ENCODE measurements at places on chromosomes 6 and 20. TPM values are rescaled to one million over a fixed set of nuclear protein-coding genes. Genes with fewer than 3 reads are reported as not detected.

DNA sequence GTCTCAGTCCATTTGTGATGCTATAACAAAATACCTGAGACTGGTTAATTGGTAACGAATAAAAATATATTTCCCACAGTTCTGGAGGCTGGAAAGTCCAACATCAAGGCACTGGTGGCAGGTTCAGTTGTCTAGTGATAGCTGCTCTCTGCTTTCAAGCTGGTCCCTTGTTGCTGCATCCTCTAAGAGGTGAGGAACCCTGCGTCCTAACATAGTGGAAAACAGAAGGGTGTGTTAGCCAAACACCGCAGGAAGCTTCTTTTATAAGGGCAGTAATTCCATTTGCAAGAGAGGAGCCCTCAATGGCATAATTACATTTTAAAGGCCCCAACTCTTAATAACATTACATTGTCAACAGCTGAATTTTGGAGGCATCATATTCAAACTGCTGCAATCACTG lies 372.7 kb downstream of the ADGRB3 start:
- peak; percentile 3 for DNase-seq

GRCh38 chr6:30988209-30988825 lies 4.8 kb downstream of the MUC21 start:
- DNase-seq, result no peak

DNA sequence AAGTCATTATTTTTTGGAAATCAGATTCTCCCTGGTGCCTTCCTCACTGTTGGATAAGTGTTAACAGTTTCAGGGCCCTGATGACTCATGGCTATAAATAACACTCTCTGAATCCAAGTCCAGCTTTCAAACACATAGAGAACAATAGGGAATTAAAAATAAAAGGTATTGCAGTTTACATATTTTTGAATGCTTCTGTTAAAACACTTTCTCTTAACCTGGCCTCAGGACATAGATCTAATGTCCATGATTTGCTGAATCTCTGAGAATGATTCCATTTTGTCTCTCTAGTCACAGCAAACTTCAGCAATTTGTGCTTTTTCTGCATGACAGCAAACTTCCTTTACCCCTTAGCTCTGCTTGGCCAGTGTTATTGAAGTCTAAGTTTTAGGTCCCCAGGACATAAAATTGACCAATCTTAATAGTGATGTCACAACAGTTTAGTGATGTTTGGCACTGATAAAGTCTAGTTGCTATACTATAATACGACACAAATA lies 1192.4 kb upstream of the CITED2 start:
- DNase-seq, result no peak

GRCh38 chr6:89723046-89723445 lies 84.5 kb upstream of the LYRM2 start:
- DNase-seq, result no peak

DNA sequence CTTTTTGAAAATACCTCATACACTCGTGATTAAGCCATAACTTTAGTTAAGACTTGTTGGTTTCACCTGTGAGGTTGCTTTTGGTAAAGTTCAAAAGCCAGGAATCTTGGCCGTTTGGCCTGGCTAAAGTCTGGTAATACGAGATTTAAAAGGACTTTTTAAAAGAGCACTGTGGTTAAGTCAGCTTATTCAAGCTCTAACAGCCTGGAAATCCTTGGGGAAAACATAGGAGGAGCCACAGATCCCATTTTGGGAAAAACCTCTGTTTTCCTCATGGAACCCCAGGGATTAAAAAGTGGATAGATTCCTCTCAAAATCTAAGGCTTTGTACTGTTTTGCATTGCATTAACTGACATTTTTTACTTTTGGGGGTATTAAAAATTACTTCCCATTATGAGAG lies 13.7 kb upstream of the SLC22A16 start:
- no peak for DNase-seq

- no peak for DNase-seq
Measured at GRCh38 chr6:163775313-163775712, 360.8 kb downstream of the QKI start.

Gene RCAN2
- total RNA-seq, result 2.8 TPM

GRCh38 chr6:41658636-41659035 lies 20.4 kb downstream of the MDFI start:
- DNase-seq, result no peak

Gene DYNLRB1
- 168 TPM for total RNA-seq

Gene FABP7
- total RNA-seq, result 0.28 TPM

Gene LST1
- not detected for total RNA-seq

- peak; percentile 48 for DNase-seq
Measured at GRCh38 chr20:47167846-47168245, 188.7 kb downstream of the ZMYND8 start.

DNA sequence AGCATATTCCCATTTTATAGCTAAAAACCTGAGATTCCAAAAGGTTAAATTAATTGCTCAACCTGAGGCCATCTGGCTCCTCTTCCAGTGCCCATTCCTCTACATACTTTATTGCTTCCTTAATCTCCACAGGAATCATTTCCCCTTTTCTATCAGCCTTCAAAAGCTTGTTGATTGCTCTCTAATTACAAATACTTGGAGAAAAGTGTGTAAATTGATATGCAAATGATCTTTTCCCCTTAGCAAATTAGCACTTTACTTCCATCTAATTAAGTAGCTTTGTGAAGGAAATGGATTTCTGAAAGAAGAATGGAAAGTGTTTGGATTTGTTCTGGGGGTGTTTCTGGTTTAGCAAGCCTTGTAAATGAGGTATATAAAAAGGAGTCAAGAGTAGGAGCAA lies 323.3 kb downstream of the GRIK2 start:
- DNase-seq, result no peak

DNA sequence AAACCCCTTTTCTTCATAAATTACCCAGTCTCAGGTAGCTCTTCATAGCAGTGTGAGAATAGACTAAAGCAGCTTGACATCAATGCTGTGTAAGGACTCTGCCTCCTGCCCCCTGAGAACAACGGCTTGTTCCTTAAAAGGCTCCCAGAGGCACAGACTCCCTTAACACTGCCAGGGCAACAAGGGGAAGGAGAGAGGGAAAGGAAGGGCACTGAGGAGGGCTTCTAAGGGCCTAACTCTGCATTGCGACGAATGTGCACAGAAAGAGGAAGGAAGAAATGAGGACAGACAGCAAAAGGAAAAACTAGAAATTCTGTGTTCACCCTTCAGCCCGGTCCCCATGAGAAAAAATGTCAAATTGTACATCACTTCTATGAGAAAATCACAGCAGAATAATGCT lies 74.0 kb downstream of the AGPAT4 start:
- DNase-seq, result no peak

DNA sequence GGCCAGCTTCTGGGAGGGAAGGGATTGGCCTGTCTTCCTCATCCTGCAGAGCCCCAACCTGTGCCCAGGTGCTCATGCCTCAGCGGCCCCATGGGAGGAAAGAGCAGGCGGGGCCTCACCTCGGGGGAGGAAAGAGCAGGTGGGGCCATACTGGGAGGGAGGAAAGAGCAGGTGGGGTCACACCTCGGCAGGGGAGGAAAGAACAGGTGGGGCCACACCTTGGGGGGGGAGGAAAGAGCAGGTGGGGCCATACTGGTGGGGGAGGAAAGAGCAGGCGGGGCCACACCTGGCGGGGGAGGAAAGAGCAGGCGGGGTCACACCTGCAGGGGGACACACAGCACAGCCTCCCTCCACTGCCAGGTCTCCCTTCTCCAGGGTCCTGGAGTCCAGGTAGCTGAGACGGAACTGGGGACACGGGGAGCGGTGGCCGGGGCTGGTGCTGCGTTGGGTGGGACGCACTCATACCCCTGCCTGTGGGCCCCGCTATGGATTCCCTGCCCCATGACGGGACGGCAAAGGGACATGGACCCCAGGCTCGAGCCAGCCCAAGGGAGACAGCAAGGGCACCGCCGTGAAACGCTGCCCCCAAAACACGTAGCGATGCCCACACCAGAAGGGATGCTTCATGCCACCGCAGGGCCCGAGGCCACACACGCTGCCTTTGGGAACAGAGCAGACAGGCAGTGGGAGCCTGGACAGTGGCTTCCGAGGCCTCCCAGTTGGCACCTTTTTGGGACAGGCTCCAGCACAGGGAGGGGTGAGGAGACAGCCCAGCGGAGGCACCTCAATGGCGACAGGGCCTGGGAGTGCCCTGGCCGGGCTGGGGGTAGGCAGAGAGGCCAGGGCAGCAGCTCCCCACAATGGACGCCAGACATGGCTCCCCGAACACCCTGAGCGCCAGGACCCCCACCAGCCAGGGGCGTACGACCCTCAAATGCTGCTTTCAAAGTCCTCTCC lies 43.3 kb upstream of the CHRNA4 start:
- DNase-seq, result peak; percentile 88

DNA sequence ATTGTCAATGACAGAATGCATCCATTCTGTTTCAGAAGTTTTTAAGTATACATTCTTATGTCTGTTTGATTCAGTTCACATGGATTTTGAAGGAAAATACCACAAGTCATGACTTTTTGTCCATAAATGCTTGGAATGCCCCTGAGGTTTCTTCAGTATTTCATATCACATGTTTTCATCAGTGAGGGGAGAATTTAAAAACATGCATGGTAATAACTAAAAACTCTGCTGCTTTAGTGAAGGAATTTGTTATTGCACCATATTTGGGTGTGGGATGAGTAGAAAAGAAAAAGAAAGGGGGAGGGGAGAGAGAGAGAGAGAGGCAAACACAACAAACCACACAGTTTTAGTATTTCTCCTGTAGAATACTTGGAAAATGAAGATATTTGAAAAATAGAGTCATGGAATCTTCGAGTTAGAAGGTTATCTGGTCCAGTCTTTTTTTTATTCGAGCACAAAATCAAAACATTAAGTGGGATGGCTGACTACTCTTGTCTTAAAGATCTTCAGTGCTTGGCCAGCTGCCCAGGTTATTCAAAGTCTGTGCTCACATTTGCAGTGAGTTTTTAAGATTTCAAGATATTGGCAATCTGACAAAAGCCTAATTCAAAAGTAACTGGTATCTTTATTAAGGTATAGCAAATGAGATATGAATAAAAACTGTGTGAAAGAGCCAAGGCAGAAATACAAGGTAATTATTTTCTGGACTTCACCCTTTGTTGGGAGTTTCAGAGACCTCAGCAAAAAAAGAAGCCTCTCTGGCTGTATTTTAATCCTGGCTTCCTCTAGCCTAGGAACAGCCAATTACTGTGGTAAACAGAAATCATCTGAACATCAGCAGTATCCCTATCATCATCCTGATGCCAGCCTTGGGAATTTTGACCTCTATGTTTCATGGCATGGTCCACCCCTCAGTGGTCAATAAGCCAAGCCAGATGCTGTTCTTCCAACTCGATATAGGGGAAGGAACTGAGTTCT lies 687.9 kb upstream of the CITED2 start:
- DNase-seq, result no peak

Gene SLC9A8
- 6.4 TPM for total RNA-seq

DNA sequence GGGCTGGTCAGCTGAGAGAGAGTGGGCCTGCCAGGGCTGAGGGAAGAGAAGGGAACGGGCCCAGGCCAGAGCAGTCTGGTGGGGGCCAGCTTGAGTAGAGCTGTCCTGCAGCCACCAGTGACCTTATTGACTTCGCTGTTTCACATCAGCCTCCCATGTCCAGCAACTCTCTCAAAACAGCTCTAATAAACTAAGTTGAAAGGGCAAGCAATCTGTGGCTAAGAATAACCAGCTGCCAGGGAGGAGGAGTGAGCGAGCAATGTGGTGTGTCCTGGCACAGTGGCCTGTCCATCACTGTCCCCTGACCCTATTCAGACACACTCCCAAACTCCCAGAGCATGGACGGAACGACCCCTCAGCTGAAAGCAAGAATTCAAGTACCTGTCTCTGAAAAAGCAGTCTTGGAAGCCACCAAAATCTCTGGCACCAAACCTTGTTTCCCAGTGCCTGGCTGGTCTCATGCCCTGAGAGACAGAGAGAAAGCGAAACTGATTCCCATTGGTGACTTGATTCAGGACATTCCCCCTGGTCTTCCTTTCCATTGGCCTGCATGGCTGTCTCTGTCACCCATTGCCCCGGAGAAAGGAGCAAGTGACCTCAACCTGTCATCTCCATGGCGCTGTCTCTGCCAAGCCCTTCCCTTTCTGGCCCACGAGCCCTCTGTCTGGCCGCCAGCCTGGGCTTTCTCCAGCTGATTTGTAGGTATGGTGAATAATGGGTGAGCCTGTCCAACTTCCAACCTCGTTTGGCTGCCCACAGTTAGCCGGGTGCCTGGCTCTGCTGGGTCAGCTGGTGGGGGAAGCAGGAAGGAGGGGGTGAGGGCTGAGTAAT lies at the start of gene DDO:
Gene DDO, minus strand, starts transcription at position 490 of the 831 bp plus-strand sequence. CDS start 2,113 bp downstream, outside the sequence.
- DNase-seq, result no peak

DNA sequence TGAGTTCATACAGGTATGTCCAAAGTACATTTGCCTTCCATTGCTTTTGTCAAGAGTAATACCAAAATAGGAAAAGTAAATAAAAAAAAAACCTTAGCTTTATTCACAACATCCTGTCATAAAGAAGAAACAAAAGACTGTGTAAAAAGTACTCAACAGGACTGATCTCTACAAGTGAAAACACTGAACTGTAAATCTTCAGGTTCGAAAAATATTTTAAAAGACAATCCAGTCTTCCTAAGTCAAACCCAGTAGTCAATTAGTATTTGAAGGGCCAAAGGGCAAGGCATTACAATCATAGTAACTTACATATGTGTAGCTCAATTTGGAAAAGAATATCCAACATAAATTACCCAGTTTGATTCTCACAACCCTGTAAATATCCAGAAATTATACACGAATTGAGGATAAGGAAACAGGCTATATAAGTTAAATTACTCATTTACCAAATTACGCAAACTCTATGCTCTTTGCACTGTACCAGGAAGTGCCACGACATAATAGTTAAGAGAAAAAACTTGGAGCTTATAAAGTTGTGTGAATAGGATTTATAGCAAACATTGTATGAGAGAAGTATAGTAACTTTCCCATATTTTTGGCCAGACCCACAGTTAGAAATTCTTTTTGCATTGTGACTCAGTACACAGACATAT lies 21.2 kb downstream of the PTPRK start:
- DNase-seq, result no peak

DNA sequence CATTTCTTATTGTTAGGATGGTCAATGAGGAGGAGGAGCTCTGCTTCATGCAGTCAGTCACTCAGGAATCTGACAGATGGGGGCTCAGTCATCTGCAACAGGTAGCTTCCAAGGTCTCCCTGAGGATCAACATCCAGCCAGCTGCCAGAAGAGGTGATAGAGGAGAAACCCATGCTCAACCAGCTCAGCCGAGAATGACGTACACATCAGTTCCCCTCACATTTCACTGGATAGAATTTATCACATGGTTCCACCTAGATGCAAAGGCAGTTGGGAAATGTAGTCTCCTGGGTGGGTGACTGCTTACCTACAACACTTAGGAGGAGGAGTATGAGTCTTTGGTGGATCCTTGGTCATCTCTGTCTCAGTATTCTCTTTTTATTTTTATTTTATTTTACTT lies 144.5 kb downstream of the CEBPB start:
- DNase-seq, result peak; percentile 84

Gene KIF25
- total RNA-seq, result 0.15 TPM

DNA sequence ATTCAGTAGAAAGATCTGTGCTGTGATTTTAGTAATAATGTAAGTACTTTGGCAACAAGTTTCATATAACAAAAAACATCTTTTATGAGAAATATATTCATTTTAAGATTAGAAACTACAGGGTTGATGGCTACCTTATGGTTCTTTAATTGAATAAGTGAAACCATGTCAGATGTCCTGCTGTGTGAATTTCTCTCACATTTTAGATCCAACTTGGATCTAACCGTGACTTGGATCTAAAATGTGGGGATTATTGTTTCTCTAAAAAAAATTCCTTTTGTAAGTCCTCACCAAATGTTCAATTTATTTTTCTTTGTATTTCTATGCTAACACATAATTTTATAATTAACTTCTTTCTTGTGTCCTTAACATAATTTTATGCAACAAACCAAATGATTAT lies 30.4 kb downstream of the ZC2HC1B start:
- no peak for DNase-seq

- no peak for DNase-seq
Measured at GRCh38 chr6:12598919-12599318, 117.6 kb upstream of the PHACTR1 start.

GRCh38 chr6:71619836-71620235 lies 266.5 kb upstream of the RIMS1 start:
- no peak for DNase-seq

Measured in H7 (cell line).